Endothelial cell (in vitro differentiated cells): ENCODE measurements at places on chromosomes 6 and 20.

GRCh38 chr6:44020148-44020547 lies 107.1 kb downstream of the MRPL14 start:
- peak overlapping the region; percentile 25 for H3K4me3 ChIP-seq
- peaks cover 4% of the 10 kb centered on the region for H3K27me3 ChIP-seq
- H3K4me1 ChIP-seq, result peaks cover 23% of the 10 kb centered on the region
- no peak overlapping the region for H3K27ac ChIP-seq
- no peaks in the 10 kb centered on the region for H3K36me3 ChIP-seq

- H3K27me3 ChIP-seq, result peaks cover 2% of the 10 kb centered on the region
- H3K27ac ChIP-seq, result no peak overlapping the region
- no peak overlapping the region for H3K4me3 ChIP-seq
Measured at GRCh38 chr6:156719720-156720563, 57.2 kb upstream of the ARID1B start.

GRCh38 chr6:105607636-105608621 lies 205.0 kb upstream of the PREP start:
- no peaks in the 10 kb centered on the region for H3K4me1 ChIP-seq
- H3K27ac ChIP-seq, result no peak overlapping the region
- H3K4me3 ChIP-seq, result no peak overlapping the region
- DNase-seq, result no peak
- H3K36me3 ChIP-seq, result no peaks in the 10 kb centered on the region
- H3K27me3 ChIP-seq, result no peaks in the 10 kb centered on the region

DNA sequence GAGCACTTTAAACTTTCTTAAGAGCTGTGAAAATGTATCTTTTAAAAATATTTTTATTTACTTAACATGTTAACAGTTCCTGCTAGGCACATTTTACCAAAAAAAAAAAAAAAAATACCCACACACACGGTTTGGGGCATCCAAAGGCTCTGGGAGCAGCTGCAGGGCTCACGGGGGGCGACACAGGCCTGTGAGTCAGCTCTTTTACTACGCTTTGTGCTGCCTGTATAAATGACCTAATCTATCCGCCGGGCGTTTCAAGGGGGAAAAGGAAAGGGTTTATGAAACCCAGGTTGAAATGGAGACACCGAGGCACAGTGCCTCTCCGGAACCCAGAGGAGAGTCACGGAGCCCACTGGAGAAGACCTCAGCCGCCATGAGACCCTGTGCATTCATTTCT lies 40.4 kb downstream of the DLL1 start:
- H3K4me3 ChIP-seq, result no peak overlapping the region
- no peak overlapping the region for H3K27ac ChIP-seq
- peaks cover 6% of the 10 kb centered on the region for H3K27me3 ChIP-seq
- no peaks in the 10 kb centered on the region for H3K4me1 ChIP-seq
- no peak for DNase-seq

- peaks cover 47% of the 10 kb centered on the region for H3K36me3 ChIP-seq
- H3K4me1 ChIP-seq, result no peaks in the 10 kb centered on the region
- DNase-seq, result no peak
- H3K4me3 ChIP-seq, result peak overlapping the region; percentile 84
- no peaks in the 10 kb centered on the region for H3K27me3 ChIP-seq
Measured at GRCh38 chr6:110137924-110138887, 41.3 kb downstream of the WASF1 start.

DNA sequence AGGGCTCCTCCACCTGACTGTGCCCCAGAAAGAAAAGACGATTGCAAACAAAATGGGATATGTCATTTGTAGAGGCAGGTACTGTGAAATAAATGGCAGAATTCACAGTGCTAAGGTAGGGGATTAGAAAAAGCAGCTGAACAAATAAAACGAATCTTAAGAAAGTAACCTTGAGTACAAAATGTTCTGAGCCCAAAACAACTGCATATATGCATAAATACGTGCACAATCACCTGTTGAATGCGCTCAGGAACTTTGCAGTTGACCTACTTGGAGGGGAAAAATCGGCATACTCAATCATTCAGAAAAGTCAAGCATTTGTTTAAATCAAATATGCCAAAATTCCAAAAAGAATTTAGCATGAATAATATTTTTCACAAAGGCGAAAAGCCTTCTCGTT lies 772.1 kb upstream of the FLRT3 start:
- DNase-seq, result no peak
- H3K4me1 ChIP-seq, result no peaks in the 10 kb centered on the region
- no peak overlapping the region for H3K4me3 ChIP-seq
- H3K36me3 ChIP-seq, result no peaks in the 10 kb centered on the region
- H3K27me3 ChIP-seq, result no peaks in the 10 kb centered on the region

DNA sequence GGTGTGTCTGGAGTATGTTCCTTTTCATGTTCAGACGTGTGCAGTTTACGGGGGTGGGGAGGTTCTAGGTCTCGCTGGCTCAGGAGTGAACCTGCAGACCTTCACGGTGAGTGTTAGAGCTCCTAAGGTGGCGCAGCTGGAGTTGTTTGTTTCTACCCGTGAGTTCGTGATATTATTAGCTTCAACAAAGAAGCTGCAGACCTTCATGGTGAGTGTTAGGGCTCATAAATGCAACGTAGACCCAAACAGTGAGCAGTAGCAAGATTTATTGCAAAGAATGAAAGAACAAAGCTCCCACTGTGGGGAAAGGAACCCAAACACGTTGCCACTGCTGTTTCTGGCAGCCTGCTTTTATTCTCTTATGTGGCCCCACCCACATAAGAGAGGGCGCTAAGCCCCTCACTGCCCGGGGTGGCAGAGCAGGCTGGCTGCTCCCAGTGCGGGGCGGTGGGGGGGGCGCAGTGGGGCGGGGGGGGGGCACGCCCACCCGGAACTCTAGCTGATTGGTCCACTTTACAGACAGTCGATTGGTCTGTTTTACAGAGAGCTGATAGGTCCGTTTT lies 41.3 kb upstream of the GMPR start:
- no peaks in the 10 kb centered on the region for H3K4me1 ChIP-seq
- H3K36me3 ChIP-seq, result no peaks in the 10 kb centered on the region
- H3K27me3 ChIP-seq, result peaks cover 5% of the 10 kb centered on the region
- H3K4me3 ChIP-seq, result no peak overlapping the region
- DNase-seq, result no peak

GRCh38 chr6:95232446-95232845 lies 344.9 kb upstream of the MANEA start:
- no peak for DNase-seq
- H3K4me1 ChIP-seq, result no peaks in the 10 kb centered on the region
- H3K27ac ChIP-seq, result no peak overlapping the region
- no peak overlapping the region for H3K4me3 ChIP-seq
- H3K27me3 ChIP-seq, result no peaks in the 10 kb centered on the region

GRCh38 chr20:39960522-39961428 lies 728.3 kb downstream of the MAFB start:
- no peaks in the 10 kb centered on the region for H3K4me1 ChIP-seq
- H3K27ac ChIP-seq, result no peak overlapping the region
- H3K4me3 ChIP-seq, result no peak overlapping the region
- no peaks in the 10 kb centered on the region for H3K27me3 ChIP-seq
- DNase-seq, result no peak
- no peaks in the 10 kb centered on the region for H3K36me3 ChIP-seq

- H3K27me3 ChIP-seq, result peaks cover 1% of the 10 kb centered on the region
- no peak overlapping the region for H3K27ac ChIP-seq
Measured at GRCh38 chr6:113211170-113211569, 646.0 kb upstream of the MARCKS start.

- H3K36me3 ChIP-seq, result no peaks in the 10 kb centered on the region
- no peak for DNase-seq
- no peak overlapping the region for H3K27ac ChIP-seq
Measured at GRCh38 chr6:51314965-51315364, 496.3 kb downstream of the TFAP2B start.

DNA sequence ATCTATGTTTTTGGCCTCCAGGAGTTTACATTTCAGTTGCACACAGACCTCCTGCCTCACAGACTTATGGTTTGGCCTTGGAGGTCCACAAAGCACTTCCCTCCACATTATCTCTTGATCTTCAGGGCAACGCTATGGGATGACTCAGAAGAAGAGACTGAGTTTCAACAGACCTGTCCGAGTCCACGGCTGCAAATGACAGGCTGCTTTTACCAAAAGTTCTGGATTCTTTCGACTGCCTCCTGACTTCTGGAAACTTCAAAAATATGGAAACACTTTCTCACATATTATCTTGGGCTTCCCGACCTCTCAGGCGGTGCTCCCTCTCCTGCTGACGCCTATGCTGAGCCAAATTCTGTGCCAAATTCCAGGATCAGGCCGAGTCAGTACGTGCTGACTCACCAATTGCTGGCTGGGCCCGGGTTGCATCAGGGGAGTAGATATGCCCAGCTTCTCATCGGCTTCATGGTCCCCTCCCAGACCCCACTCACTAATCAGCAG lies 190.2 kb downstream of the BMP7 start:
- H3K27ac ChIP-seq, result no peak overlapping the region
- DNase-seq, result no peak
- no peaks in the 10 kb centered on the region for H3K36me3 ChIP-seq

GRCh38 chr6:94213226-94213625 lies 793.9 kb upstream of the EPHA7 start:
- no peak overlapping the region for H3K27ac ChIP-seq
- H3K4me1 ChIP-seq, result no peaks in the 10 kb centered on the region
- no peak overlapping the region for H3K4me3 ChIP-seq
- DNase-seq, result no peak

- H3K4me1 ChIP-seq, result peaks cover 15% of the 10 kb centered on the region
- no peak for DNase-seq
- no peak overlapping the region for H3K27ac ChIP-seq
- peaks cover 2% of the 10 kb centered on the region for H3K27me3 ChIP-seq
- peaks cover 44% of the 10 kb centered on the region for H3K36me3 ChIP-seq
Measured at GRCh38 chr6:124977067-124977908, 15.1 kb downstream of the RNF217 start.
